ENCODE measurements at places on chromosomes 13 and 19.

DNA sequence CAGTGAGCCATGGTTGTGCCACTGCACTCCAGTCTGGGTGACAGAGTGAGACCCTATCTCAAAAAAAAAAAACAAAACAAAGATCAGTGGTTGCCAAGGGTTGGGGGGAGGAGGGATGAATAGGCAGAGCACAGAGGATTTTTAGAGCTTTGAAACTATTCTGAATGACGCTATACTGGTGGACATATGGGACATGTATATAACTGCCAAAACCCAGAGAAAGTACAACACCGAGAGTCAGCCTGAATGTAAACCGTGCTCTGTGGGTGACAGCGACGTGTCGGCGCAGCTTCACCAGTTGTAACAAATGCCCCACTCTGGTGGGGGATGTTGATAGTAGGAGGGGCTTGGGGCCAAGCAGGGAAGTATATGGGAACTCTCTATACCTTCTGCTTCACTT, 32.9 kb downstream of the ZIC5 start:
- no peak for DNase-seq

- DNase-seq, result no peak
Observed at GRCh38 chr13:26762745-26763345, 2.3 kb upstream of the GPR12 start.

DNA sequence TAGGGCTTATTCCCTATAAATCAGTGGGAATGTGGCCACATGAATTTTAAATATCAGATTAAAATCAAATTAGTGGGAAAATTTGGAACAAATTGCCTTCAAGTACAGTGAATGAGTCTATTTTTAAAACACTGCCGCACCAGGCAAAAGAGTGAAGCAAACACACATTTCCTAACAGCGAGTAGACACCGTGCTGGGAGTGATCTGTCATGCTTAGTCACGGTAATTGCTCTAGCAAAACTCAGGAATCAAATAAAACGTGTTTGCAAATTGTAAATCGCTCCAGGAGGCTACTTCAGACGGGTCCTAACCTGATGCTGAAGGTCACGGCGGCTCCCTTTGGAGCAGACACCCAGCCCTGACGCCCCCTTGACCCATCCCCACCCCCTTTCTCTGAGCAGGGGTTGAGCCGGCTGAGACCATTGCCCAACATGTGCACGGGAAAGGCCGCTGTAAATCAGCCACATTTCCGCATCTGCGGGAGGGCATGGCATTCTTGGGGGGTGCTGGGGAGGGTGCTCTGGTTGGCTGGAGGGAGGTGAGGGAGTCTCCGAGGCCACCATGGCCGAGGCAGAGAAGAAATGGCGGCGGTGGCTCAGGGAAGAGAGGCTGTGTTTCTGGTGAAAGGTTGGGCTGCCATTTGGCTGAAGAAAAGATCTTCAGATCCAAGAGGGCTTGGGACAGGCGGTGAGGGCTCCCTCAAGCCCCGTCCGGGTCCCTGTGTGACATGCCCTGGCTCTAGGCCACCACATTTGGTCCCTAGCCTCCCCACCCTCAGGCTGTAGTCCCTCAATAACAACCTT, 8.9 kb downstream of the CEBPA start:
- DNase-seq, result no peak

GRCh38 chr13:113786262-113786841, 27.3 kb downstream of the TMEM255B start:
- no peak for DNase-seq

DNA sequence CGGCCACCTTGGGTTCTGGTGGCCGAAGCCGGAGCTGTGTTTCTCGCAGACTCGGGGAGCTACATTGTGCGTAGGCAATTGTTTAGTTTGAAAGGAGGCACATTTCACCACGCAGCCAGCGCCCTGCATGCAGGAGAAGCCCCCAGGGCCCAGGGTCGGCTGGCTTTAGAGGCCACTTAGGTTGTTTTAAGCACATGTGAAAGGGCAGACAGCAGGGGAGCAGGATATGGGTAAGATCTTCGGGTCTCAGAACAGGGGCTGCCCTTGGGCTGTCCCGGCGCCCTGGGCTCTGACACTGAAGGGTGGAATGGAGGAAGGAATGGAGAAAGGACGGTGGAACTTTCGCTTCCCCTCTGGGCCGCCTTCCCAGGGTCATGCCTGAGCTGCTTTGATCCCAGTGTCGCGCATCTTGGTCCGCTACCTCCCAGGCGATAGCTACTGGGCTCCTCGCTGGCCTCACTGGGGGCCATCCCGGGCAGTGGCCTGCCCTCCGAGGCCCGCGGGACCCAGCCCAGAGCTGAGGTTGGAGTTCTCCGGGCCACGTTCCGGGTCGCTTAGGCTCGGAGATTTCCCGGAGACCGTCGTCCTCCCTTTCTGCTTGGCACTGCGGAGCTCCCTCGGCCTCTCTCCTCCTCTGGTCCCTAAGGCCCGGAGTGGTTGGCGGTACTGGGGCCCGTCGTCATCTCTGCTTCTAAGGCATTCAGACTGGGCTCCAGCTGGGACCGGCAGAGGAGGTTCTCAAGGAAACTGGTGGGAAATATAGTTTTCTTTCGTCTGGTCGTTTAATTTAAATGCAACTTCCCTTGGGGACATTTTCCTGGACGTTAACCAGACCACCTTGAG, 4.3 kb upstream of the POU4F1 start:
- DNase-seq, result no peak

- DNase-seq, result no peak
Observed at GRCh38 chr19:40774916-40775631, at the start of gene MIA. Gene MIA, plus strand, starts transcription at chr19:40775521. Its CDS starts 22 bp downstream, at chr19:40775543.

DNA sequence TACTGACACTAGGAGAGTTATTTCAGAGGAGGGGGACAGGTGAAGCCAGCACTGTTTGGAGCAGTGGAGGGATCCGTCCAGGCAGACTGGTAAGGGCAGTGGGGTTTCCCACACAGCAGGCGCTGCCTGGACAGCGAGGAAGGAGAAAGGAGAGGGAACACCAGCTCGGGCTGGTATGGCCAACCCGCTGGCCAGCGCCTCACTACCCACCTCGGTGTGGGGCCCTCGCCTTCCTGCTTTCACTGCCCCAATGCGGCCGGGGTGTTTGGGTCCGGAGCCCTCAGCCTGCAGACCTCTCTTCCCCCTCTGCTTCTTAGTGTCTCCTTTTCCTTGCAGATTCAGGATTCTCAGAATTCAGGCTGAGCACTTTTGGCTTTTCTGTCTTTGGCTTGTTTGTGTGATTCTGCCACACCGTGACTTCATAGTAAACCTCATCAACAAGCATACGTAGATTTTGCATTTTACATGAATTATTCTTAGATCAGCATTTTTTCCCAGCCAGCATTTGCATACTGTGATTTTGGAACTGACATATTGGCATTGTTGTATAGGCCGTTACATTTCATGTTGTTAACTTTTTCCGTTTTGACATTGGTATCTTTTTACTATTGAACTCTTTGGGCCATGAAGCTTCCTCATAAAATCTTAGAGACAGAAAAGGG, 294.1 kb downstream of the MYO16 start:
- DNase-seq, result no peak

GRCh38 chr13:113746143-113746525, 12.9 kb upstream of the TMEM255B start:
- DNase-seq, result no peak

DNA sequence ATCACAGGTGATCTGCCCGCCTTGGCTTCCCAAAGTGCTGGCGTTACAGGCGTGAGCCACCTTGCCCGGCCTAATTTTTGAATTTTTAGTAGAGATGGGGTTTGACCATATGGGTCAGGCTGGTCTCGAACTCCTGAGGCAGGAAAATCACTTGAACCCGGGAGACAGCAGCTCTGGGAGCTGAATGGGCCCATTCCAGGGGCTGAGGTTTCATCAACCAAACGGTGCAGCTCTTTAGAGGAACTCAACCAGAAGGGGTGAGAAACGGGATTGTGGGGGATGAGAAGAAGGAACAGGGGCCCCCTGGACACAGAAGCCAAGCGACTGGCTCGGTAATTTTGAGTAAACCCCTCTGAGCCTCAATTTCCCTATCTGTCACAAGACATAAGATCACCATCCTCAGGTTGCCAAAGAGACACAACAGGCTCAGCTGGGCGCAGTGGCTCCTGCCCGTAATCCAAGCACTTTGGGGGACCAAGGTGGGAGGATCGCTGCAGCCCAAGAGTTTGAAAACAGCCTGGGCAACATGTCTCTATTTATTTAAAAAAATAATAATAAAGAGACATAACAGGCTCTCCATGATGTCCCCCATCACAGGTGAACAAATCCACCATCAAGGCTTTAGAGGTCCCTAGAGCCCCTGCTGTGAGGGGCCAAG, 562 bp downstream of the IQCN start:
- DNase-seq, result no peak

DNA sequence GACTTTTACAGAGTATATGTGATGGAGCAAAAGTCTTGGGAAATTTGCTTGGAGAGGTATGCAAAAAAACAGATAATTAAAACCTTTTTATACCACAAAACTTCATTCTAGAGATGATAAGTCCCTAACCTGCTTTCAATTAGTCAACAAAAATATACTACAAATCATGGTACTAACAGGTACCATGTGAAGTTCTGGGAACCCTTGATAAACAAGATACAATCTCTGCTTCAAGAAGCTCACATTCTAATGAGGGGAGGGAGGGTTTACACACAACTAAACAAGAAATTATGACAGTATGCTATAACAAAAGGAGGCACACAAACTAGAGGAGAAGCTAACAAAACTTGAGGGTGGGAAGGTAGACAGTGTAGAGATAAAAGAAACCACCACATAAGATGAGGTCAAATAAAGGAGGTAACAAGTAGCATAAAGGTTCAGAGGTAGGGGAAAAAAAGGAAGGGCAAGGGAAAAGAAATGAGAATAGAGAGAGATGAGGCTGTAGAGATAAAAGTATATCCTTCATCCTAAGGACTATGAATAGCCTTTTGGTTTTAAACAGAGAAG, 91.4 kb downstream of the MYCBP2 start:
- no peak for DNase-seq

DNA sequence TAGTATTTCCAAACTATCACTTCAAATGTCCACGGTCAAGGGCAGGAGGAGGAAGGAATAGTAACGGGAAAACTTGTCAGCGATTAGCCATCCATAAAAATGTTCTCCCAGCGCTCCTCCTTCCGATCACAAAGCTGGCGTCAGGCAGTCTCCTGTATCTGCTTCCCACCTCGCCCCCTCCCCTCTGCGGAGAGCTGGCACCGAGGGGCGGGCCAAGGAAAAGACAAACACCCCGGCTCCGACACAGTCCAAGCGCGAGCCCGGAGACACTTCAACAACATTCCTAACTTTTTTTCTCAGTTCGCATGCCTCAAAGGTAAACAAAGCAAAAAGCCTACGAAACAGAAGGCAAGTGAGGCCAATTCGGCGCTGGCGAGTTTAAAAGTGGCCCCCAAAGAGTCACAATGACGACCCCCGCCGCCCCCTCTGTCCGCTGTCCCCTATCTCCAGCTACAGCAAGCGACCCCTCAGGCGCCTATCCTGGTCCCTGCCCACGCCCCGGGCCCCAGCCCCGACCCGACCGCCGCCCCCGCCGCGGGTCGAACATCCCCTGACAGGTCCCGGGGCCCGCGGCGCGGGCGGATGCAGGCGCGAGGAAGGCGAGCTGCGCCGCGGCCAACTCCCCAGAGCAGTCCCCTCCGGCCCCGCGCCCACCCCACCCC, 736 bp downstream of the SMAD9 start:
- no peak for DNase-seq

GRCh38 chr19:8413629-8413995, 507 bp downstream of the MARCHF2 start:
- no peak for DNase-seq

DNA sequence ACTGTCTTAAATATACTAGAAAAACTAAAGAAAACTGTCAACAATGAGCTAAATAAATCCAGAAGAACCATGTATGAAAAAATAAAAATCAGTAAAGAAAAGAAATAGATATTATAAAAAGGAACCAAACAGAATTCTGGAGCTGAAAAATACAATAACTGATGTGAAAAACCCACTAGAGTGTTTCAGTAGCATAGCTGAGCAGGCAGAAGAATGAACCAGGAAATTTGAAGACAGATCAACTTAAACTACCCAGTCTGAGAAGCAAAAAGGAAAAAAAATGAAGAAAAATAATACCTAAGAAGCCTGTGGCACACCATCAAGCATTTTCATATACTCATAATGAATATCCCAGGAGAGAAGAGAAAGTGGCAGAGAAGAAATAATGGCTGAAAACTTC, 240.1 kb upstream of the RXFP2 start:
- no peak for DNase-seq
